ENCODE measurements at places on chromosomes 1 and 21.

- H3K27ac ChIP-seq: no peak overlapping the region
- no peaks in the 10 kb centered on the region for H3K36me3 ChIP-seq
- no peak for DNase-seq
- peaks cover 27% of the 10 kb centered on the region for H3K27me3 ChIP-seq
Observed at GRCh38 chr1:42962641-42963377, 4.1 kb upstream of the SLC2A1 start.

DNA sequence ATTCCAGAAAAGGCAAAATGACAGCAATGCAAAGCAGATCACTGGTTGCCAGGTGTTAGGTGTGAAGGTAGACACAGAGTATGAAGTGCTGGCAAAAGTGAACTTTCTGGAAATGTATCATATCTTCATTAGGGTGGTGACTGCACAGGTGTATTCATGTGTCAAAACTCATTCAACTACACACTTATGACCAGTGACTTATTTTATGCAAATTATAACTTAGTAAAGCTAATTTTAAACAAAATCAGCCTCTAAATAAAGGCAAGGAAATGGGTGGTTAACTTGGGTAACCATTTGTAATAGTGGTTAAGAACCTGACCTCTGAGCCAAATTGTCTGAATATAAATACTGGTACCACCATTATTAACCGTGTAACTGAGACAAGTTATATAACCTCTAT is 7.4 kb downstream of the COP1 start:
- no peak overlapping the region for H3K4me3 ChIP-seq
- peaks cover 3% of the 10 kb centered on the region for H3K4me1 ChIP-seq
- DNase-seq: no peak

- no peaks in the 10 kb centered on the region for H3K4me1 ChIP-seq
- H3K36me3 ChIP-seq: no peaks in the 10 kb centered on the region
- DNase-seq: no peak
- no peak overlapping the region for H3K27ac ChIP-seq
Observed at GRCh38 chr21:27772816-27773215, 805.9 kb upstream of the ADAMTS5 start.

GRCh38 chr1:92736395-92736794 is 48.5 kb downstream of the EVI5 start:
- no peaks in the 10 kb centered on the region for H3K4me1 ChIP-seq
- H3K4me3 ChIP-seq: no peak overlapping the region
- H3K36me3 ChIP-seq: no peaks in the 10 kb centered on the region
- no peak for DNase-seq
- H3K27ac ChIP-seq: no peak overlapping the region

DNA sequence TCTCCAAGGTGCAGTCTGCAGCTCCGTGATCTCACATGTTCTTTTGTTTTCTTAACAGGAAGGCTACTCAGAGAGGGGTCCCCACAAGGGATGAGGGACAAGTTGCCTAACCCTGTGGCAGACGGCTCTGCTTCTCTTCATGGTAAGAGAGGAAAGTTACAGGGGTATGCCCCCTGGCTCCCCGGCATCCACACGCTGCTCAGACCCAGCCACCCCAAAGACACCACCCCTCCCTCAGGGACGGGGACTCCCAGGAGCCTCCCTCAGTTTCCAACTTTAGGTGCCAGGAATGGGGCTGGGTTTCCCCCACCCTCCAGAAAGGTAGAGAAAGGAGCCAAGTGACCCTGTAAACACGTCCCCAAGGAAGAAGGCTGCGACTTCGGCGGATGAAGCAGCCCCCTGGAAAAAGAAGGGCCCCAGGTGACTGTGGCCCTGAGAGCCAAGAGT is 19.7 kb downstream of the OPTC start:
- DNase-seq: no peak
- H3K27me3 ChIP-seq: peaks cover 3% of the 10 kb centered on the region
- H3K27ac ChIP-seq: no peak overlapping the region
- H3K4me3 ChIP-seq: no peak overlapping the region
- no peaks in the 10 kb centered on the region for H3K36me3 ChIP-seq

DNA sequence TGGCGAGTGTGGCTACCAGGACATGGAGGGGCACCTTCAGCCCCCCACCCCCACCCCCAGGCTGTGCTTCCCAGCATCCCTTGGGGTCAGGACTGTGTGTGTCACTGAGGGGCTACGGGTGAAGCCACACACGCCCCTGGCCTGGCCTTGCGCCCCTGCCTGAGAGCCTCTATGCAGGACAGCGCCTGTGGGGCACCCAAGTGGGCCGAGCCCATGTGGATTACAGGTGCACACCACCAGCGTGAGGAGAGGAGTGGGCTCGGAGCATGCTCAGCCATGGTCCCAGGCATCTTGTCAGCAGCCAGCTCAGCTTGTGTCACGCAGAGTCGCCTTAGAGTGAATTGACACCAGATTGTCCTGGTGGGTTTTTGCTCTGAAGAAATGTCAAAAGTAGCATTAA is 27.9 kb downstream of the FAAP20 start:
- no peak overlapping the region for H3K4me3 ChIP-seq
- H3K4me1 ChIP-seq: no peaks in the 10 kb centered on the region
- H3K36me3 ChIP-seq: no peaks in the 10 kb centered on the region
- no peak for DNase-seq
- H3K27me3 ChIP-seq: no peaks in the 10 kb centered on the region
- H3K27ac ChIP-seq: no peak overlapping the region

GRCh38 chr1:112056354-112056753 is 66.9 kb upstream of the KCND3 start:
- no peak overlapping the region for H3K4me3 ChIP-seq
- no peaks in the 10 kb centered on the region for H3K4me1 ChIP-seq
- H3K36me3 ChIP-seq: no peaks in the 10 kb centered on the region
- H3K27me3 ChIP-seq: peaks cover 2% of the 10 kb centered on the region
- H3K27ac ChIP-seq: no peak overlapping the region
- no peak for DNase-seq

DNA sequence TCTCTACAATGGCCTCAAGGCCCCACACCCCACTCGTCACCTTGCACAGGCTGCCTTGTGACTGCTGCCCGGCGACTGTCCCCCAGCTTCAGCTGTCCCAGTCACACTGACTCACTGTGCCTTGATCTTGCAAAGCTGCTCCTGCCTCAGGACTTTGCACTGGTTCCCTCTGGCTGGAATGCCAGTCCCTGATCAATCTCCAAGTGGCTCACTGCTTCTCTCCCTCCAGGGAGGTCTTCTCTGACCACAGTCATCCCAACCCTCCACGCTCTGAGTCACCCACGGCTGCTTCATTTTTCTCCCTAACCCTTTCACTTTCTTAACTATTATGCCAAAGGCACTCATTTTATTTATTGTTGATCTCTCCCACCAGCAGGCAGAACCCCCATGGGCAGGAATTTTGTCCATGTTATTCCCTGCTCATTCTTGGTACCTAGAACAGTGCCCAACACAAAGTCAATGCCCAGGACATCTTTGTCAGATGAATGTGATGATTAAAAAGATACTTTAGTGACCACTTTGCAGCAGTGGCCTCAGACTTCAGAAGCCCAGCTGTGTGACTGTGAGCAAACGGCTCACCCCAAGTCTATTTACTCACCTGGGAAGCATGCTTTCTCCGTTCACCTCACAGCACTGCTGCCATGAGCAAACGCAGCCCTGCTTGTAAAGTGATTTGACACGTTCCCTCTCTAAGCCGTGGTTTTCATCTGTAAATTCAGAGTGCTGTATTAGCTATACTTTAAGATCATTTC is 53.4 kb downstream of the ZBTB18 start:
- H3K27ac ChIP-seq: no peak overlapping the region
- H3K4me1 ChIP-seq: peaks cover 5% of the 10 kb centered on the region
- H3K4me3 ChIP-seq: no peak overlapping the region

- no peak for DNase-seq
- no peaks in the 10 kb centered on the region for H3K36me3 ChIP-seq
- no peak overlapping the region for H3K4me3 ChIP-seq
Observed at GRCh38 chr1:34611571-34611970, 143.3 kb upstream of the GJB5 start.

DNA sequence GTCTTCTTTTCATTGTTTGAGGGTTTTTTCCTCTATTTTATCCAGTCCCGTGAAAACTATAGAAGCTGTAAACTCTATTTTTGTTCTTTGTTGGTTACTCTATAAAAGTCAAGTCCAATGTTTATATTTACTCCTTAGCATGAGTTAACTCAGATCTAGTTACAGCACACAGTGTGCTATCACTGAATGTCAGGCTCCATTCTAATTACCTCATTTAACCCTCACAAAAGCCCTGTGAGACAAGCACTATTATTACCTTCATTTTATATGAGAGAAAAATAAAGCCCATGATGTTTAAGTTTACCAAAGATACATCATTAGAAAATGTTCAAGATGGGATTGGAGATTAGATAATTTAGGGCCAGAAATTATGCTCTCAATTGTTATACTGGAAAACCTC is 251.4 kb upstream of the SNX7 start:
- H3K4me1 ChIP-seq: no peaks in the 10 kb centered on the region
- H3K27ac ChIP-seq: no peak overlapping the region
- no peaks in the 10 kb centered on the region for H3K27me3 ChIP-seq
- no peak overlapping the region for H3K4me3 ChIP-seq
- H3K36me3 ChIP-seq: no peaks in the 10 kb centered on the region

DNA sequence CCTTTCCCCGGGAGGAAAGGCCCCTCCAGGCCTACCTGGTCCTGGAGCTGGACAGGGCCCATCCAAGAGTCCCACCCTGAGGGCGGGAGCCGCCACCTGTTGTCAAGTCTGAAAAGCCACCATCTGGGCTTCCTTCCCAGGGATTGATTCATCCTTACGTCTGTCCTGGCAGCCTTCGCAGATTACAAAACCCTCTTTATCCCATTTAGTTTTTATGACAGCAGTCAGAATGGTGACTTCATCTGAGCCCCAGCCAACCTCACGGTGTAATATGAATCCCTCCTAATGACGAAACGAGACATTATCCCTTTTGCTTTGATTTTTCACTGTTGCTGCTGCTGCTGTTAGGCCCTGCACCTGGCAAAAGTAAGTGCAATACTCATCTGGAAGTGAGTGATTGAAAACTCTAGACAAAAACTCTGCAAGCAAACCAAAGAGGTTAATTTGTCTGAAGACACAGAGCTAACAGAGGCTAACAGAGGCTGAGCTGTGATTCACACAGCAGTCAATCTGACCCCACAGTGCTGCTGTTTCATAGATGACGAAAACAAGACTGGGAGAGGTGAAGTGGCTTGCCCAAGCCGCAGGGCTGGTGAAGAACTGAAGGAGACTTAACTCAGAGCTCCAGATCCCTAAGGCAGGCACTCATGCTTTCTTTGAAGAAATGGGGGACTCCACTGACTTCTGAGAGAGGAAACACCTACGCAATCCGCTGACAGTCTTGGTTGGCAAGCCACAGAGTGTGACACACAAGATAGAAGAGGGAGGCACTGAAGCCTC is 30.0 kb upstream of the S100A7 start:
- DNase-seq: peak; percentile 94
- H3K4me3 ChIP-seq: no peak overlapping the region
- H3K4me1 ChIP-seq: peaks cover 35% of the 10 kb centered on the region
- H3K27me3 ChIP-seq: peaks cover 2% of the 10 kb centered on the region

- no peaks in the 10 kb centered on the region for H3K4me1 ChIP-seq
- no peak overlapping the region for H3K4me3 ChIP-seq
- H3K27ac ChIP-seq: no peak overlapping the region
- DNase-seq: no peak
Observed at GRCh38 chr1:28058168-28058567, 30.2 kb downstream of the EYA3 start.

DNA sequence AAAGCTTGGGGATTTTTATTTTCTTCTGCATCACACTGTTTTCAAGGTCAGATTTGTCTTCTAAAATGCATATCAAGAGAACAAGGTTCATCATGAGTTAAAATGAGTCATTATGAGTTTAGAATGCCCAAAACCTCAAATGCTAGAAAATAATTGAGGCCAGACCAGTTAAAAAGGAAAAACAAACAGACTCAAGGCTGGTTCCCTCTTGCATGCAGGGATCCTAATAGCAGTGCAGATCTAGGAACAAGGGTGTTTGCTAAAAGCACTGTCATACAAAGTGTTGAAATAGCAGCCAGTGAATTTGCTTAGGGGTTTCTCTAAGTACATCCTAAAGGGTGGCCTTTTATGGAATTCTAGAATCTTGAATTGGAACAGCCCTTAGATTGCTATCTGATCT is 15.3 kb downstream of the BEND5 start:
- no peak overlapping the region for H3K27ac ChIP-seq
- H3K4me3 ChIP-seq: no peak overlapping the region
- H3K27me3 ChIP-seq: no peaks in the 10 kb centered on the region
- peaks cover 5% of the 10 kb centered on the region for H3K4me1 ChIP-seq
- peaks cover 28% of the 10 kb centered on the region for H3K36me3 ChIP-seq

- no peaks in the 10 kb centered on the region for H3K27me3 ChIP-seq
- H3K4me1 ChIP-seq: peaks cover 20% of the 10 kb centered on the region
- peak; percentile 83 for DNase-seq
Observed at GRCh38 chr1:147496571-147497210, 44.6 kb upstream of the BCL9 start.

DNA sequence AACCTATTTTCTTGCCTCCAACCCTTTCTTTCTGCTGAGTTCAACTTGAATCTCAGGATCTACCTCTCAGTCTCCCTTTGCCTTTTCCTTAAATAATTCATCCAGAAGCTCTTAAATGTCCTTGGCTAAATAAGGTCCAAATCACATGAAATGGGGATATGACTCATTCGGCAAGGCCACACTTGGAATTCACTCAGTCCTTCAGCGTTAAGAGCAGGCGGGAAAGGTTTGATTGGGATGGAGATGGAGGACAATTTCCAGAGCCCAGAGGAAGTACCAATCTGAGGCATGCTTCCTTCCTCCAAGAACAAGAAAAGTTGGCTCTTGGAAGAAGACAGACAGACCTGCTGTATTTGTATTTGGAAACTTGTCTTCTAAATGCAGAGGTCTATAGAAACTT is 128.5 kb downstream of the PROX1 start:
- H3K27ac ChIP-seq: no peak overlapping the region
- DNase-seq: no peak
- no peak overlapping the region for H3K4me3 ChIP-seq
- no peaks in the 10 kb centered on the region for H3K36me3 ChIP-seq
- H3K27me3 ChIP-seq: no peaks in the 10 kb centered on the region

DNA sequence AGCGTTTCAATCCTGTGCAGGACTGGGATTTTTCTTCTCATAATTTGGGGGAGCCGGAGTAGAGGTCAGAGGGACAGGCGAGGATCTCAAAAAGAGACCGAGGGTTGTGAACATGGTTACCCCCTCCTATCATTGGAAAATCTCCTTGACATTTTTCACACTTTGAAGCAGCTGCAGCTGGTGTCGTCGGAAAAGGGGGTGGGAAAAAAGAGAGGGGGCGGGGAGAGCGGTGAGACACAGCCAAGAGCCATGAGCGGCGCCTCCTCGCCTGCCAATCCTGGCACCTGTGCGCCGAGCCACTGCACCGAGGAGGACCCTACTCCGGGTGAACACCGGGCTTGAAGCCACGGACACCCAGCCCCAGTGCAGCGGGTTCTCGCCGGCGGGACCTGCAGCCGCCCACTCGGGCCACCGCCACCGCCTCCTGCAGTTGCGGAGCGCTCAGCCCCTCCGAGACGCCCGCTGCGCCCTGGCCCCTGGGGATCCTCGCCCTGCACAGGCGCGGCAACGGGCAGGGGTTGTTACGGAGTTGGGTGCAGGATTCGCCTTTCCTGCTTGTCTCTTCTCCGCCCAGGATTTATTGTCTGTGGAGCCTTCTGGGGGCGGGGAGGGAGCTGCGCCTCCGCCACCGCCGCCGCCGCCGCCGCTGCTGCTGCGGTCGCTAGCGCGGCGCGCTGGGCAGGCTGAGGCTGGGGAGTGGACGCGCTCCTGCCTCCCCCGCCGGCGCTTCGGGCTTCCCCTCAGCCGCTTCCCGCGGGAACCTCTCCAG is at the start of gene LRRC7:
LRRC7 (plus strand) TSS at position 271 of the 769 bp plus-strand sequence. CDS start 718 bp downstream, outside the sequence.
- H3K4me1 ChIP-seq: peaks cover 11% of the 10 kb centered on the region
- H3K4me3 ChIP-seq: peak within 1 kb of the TSS; percentile 63
- peak; percentile 84 for DNase-seq
- H3K27ac ChIP-seq: peak within 1 kb of the TSS; percentile 92
- H3K27me3 ChIP-seq: peaks cover 28% of the 10 kb centered on the region

GRCh38 chr1:39258146-39258924 is 53.8 kb downstream of the MACF1 start:
- no peak overlapping the region for H3K4me3 ChIP-seq
- peaks cover 2% of the 10 kb centered on the region for H3K4me1 ChIP-seq
- H3K27me3 ChIP-seq: no peaks in the 10 kb centered on the region
- peaks cover 43% of the 10 kb centered on the region for H3K36me3 ChIP-seq
- peak; percentile 75 for DNase-seq

Data from muscle of leg (tissue), 16 donors.